Suprapubic skin (tissue), 4 donors: ENCODE measurements at places on chromosomes 12 and 14. TPM values are rescaled to one million over a fixed set of nuclear protein-coding genes. Genes with fewer than 3 reads are reported as not detected.
A peak's percentile ranks its signal among the peaks of the same experiment; 100 is the strongest.

Gene KCNJ8
- total RNA-seq, result 5.4 TPM

DNA sequence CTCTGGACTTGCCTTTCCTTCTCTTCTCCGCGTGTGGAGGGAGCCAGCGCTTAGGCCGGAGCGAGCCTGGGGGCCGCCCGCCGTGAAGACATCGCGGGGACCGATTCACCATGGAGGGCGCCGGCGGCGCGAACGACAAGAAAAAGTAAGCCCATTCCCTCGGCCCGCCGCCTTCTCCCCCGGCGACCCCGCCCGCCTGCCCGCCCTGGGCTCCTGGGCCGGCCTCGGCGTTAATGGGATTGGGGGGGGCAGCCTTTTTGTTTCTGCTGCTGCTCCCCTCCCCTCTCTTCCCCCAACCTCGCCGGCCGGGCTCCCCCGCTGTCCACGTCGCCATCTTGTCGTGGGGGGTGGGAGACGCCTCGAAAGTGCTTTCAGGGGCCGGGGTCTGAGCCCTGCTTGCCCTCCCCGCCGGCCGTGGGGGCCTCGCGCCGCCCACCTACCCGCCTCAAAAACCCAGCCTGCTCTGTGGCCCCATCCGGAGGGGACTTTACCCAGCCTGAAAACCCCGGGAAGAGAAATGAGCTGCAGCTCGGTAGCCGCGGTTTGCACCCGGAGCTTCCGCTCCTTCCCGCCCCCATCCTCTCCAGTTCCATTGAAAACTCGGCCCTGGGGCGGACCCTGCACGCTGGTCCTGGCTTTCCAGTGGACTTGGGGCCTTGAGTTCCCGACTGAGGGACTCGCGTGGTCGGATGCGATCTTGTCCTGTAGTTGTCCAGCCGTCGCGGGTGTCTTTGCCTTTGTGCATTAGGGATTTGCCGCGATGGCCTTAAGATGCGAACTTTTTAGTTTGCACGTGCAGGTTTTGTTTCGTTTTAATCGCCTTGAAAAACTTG lies 598 bp downstream of the HIF1A start:
- peak; percentile 76 for DNase-seq

DNA sequence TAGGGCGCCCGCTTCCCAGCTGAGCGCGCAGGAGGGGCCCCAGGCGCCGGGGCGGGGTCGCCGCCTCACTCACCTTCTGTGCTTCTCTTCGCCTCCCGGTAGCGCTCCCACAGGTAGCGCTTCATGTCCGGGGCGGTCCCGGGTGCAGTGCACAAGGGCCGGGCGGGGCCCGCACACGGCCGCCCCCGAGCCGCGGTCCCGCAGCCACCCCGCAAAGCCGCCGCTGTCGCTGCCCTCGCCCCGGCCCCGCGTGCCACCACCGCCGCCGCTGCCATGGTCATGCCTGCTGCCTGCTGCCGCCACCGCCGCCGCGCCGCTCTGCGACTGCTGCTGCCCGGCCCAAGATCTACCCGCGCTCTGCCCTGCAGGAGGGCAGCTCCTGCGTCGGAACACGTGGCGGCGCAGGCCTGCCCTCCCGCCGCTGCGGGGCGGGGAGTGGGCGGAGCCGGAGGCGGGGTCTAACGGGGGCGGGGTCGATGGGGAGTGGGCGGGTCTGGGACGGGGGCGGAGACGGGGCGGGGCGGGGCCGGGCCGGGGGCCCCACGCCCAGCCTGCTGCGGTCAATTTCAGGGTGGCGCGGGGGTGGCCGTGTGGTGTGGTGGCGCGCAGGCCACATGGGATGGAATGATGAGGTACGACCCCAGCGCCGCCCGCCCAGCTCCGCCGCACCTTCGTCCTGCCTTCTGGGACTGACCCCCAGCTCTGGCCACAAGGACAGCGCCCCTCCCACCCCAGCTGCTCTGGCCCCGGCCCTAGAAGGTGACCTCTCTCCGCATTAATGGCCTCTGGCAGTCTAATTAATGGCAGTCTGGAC lies at the start of gene NT5DC3:
Gene NT5DC3 (minus strand): TSS at position 359 of the 814 bp plus-strand sequence. CDS start 78 bp downstream, at position 281.
- DNase-seq, result peak; percentile 82

DNA sequence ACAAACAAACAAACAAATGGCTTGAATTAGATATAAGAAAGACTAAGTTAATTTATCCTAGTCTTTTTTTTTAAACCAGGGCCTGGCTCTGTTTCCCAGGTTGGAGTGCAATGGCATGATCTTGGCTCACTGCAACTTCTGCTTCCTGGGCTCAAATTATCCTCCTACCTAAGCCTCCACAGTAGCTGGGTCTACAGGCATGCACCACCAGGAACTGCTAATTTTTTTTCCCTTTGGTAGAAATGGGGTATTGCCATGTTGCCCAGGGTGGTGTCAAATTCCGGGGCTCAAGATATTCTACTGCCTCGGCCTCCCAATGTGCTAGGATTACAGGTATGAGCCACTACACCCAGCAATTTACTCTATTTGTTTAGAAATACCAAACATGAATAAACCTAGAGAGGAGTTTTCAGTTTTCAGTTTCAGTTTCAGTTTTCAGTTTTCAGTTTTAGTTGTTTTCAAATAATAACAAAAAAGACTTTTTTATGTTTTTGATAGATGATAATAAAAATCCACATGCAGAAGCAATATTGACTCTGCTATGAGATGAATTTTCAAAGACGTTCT lies 817.0 kb downstream of the FLRT2 start:
- DNase-seq, result no peak
